Inflammatory macrophage treated with lipopolysaccharide for 1 hour (primary cell): ENCODE measurements at places on chromosomes 13 and 19.

- DNase-seq, result peak; percentile 84
Observed at GRCh38 chr19:4524808-4525562, 6.7 kb upstream of the PLIN4 start.

- DNase-seq, result no peak
Observed at GRCh38 chr13:39297664-39298171, 259.5 kb downstream of the NHLRC3 start.

DNA sequence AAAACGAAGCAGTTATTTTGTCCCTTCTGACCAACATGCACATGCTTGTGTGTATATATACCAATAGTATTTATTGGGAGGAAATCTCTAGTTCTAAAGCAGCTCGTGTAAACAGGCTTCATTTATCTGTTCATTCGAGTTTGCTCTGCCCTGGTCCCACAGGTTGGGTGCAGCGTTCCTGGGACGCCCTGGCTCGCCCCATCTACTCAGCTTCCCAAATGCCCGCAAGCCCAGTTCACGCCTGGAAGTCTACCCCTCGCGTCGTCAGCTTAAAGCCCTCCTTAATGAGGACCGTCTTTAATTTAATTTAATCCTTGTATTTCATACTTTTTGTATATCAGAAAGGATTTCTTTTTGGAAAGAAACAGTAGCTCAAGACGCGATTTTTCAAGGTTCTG is 604 bp downstream of the THSD1 start:
- no peak for DNase-seq

DNA sequence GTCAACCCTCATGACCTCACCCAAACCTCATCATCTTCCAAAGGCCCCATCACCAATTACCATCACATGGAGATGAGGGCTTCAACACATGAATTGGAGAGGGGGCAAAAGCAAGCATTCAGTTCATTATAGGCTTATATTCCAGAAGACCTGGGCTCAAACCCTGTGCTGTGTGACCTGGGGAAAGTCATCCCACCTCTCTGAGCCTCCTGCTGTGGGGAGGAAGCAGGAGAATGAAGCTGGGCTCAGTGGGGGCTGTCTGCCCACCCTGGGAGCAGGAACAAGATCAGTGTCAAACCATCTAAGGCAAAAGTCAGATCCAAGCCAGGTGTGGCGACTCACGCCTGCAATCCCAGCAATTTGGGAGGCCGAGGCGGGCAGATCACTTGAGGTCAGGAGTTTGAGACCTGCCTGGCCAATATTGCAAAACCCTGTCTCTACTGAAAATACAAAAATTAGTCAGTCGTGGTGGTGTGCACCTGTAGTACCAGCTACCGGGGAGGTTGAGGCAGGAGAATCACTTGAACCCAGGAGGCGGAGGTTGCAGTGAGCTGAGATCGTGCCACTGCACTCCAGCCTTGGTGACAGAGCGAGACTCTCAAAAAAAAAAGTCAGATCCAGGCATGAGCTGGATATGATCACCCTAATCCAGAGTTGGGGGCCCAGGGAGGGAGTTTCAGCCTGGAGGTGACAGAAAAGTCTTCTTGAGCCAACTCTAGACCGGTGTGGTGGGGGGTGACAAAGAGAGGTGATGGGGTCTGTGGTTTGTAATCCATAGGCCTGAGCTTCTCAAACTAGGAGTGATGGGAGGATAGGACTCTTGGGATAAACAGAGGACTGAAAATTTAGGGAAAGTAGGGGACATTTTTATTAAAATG is 1.6 kb upstream of the TPM4 start:
- DNase-seq, result no peak

GRCh38 chr13:51147732-51148131 is 36.7 kb upstream of the C13orf42 start:
- DNase-seq, result no peak

- no peak for DNase-seq
Observed at GRCh38 chr13:60583911-60584753, 187.1 kb downstream of the TDRD3 start.

GRCh38 chr13:98172590-98173422 is 4.3 kb downstream of the RNF113B start:
- DNase-seq, result no peak

DNA sequence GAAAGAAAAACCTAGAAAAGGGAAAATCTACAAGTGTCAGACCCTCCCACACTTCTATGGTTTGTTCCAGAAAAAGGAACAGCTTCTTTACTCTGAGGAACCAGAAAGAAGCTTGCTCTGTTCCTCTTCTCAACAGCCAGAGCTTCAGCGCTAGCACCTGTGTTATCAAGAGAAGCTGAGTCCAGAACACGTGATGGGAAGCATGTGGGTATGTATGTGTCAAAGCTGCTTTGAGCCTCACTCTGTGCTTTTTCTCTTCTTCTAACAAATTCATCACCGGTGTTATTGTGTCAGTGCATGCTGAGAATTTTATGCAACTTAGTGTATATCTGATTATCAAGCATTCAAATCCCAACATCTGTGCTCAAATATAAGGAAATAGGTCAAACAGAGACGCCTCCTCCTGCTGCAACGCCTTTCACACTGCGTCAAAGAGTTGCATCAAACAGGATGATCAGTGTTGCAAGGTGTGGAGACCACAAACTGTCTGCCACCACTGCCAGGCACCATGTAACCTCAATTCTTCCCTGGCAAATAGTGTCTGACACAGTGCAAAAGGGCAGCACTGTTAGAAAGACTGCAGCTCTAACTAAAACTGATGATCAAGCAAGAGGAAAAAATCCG is 83.9 kb downstream of the LRRC63 start:
- DNase-seq, result peak; percentile 74

- DNase-seq, result no peak
Observed at GRCh38 chr19:460877-461720, at the start of gene SHC2. Gene SHC2 (minus strand): TSS chr19:461033. CDS start chr19:460996, 37 bp downstream.

DNA sequence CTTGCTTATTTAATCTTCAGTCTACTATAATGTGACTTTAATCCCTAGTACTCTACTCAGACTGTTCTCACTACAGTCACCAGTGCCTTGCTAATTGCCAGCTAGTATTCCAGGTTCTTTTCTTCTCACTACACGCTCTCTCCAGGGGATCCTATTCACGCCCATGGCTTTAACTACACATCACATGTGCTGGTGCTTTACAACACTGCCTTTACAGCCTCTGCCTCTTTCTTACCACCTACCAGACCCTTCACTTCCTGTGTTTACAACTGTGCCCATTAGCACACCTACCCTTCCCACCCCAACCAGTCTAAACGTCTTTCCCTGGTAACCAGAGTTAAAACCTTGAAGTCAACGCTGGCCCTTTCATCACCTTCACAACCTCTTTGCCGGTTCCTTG is 249.5 kb downstream of the DNAJC15 start:
- no peak for DNase-seq

GRCh38 chr19:10450853-10451609 is 30.7 kb downstream of the PDE4A start:
- no peak for DNase-seq

GRCh38 chr13:33544308-33544707 is 258.8 kb upstream of the STARD13 start:
- DNase-seq, result no peak

DNA sequence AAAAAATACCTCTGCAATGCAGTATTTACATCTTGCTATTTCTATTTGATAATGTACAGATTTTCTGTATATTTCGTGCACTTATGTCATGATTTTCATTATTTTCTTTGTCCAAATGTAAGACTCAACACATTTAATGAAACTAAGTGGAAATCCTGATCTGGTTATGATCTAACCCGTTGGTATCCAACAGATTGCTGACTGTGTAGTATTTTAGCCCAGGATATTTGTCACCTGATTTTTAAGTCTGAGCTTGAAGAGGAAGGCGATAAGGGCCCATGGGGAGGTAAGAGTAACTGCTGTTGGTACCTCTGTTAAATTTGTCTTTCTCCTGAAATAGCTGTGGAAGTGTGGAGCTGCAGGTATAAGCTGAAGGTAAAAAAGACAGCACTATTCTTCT is 45.3 kb downstream of the WASF3 start:
- DNase-seq, result no peak

GRCh38 chr13:102907886-102908515 is 62.2 kb downstream of the ERCC5 start:
- no peak for DNase-seq

DNA sequence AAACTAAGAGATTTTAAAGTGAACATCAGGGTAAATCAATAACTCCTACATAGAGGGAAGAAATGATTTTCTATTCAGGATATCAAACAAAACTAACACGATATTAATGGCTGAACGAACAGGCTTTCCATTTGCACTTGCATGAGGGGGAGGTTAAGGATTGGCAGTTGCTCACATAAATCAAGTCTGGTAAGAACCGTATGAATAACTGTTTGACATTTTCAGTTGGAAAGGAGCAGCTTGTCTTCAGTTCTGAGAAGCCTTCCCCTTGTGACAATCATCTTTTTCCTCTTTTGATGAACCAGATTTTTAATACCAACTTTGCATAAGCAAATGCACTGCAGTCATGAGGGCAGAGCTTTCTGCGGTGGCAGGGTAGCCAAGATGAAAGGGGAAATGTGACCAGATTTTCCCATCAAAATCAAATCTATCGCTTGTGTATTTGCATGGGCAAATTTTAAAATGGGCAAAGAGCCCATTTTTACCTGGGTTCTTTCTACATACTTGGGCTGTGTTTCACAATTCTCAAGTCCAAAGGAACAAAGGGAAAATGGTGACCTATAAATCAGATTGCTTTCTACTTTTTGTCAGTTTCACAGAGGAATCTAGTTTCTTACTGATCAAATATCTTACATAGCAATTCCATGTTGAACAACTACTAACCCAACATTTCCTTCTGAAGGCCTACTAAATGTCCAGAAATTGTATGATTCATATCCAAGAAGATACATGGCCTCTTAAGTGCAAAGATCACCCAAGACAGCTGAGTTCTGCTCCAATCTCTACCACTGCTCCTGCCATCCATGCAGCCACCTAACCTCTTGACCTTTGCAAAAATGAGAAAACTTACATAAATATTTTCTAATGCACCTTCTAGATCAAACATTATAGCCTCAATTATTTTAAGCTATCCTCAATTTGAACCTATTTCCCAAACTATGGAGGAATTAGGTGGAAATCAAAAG is 249.6 kb downstream of the OXGR1 start:
- no peak for DNase-seq

- DNase-seq, result peak; percentile 53
Observed at GRCh38 chr19:41997121-41997850, 3.3 kb upstream of the ATP1A3 start.

DNA sequence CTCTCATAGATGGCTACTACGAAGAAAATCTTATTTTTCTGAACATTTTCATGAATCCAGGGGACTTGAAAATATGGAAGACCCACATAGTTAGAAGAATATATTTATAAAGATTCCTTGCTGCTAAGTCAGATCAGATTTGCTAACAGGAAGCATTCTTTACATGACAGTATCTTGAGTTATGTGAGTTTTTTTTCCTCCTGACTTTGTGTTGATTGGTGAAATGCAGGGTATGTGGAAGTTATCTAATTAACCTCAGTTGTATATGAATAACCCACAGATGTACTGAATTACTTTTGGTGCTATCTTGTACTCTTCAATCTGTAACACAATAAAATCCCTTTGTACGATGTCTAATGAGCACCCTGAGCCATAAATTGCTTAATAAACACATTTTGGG is 53.8 kb downstream of the ESD start:
- DNase-seq, result no peak

DNA sequence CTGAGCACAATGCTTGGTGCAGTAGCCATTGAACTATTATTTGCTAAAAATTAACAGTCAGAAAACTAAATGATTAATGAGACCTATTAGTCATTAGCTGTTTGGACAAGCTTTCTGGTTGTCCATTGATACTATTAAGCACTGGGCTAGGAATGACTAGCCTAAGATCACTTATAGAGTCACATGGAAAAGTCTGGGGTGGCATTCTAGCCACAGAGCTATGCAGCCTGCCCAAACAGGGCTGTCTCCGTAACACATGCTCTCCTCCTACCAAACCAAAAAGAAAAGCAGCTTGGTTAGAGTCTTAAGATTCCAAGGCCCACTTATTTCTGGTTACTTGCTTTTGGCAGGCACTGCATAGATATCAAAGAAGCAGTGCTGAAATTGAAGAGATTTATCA is 193.5 kb upstream of the NBEA start:
- DNase-seq, result no peak

DNA sequence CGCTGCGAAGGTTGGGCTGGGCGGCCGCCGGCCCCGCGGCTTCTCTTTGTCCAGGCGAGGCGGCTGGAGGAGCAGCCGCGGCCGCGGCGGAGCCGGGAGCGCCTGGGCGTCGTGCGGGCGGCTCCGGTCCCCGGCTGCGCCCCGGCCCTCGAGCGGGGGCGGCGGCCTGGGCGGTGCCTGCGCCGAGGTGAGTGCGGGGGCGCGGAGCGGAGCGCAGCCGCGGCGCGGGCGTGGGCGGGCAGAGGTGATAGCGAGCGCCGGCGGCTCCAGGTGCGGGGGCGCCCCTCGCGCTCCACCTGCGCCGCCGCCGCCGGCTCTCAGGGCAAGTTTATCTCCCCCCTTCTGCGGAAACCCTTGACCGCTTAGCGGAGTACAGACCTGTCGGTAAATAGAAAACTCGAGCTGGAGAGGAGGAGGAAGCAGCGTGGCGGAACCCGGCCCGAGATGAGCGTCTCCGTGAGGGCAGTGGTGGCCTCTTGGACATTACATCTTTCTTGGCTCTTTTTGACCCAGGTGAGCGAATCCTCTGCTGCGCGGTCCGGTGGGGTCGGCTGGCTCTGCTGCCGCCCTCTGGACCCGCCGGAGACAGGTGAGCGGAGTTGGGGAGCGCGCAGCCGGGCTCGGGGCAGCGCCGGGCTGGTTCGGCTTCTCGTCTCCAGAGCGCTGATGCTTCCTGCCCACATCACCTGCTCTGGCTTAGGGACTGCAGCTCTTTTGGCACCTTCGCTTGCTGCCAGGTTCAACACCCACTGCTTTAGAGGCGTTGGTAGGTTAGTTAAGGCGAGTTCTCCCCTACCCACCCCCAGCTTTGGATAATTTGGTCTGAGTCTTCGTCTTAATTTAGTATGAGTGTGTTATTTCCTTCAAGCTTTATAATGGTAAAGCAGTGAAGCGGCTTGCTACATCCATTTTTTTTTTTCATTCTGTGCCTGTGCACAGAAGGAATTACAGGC is at the start of gene MTUS2:
Gene MTUS2 (plus strand): TSS at position 241 of the 953 bp plus-strand sequence.
- no peak for DNase-seq

DNA sequence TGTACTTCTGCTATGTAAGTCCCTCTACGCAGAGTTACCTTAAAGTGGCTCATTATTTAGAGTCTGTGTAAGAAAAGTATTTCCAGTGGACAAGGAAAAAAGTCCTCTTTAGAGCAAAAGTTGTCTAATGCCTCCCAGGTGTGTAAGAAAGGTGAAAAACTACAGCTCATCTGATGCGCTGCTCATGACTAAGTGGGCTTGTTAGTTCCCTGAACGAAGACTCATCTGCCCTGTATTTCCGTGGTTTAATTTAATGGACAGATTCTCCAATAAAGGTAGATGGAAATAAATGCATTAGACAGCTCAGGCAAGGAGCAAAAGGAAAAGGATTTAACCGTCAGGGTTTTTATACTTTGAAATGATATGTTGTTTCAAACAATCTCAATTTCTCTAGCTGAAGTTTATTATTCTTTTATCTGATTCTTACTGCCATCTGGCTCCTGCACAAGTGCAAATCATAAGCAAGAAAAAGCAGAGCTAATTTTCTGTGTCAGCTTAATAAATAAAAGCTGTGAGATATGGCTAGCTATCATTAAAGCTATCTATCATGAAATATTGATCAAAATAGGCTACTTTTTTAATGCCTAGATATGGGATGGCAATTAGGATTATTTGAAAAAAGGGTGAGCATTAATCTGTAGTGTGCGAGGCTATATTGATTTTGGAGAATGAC is 73.7 kb upstream of the PCDH9 start:
- DNase-seq, result no peak

- DNase-seq, result no peak
Observed at GRCh38 chr19:5905114-5905778, 574 bp downstream of the VMAC start.
